ENCODE measurements at places on chromosomes 13 and 19.

DNA sequence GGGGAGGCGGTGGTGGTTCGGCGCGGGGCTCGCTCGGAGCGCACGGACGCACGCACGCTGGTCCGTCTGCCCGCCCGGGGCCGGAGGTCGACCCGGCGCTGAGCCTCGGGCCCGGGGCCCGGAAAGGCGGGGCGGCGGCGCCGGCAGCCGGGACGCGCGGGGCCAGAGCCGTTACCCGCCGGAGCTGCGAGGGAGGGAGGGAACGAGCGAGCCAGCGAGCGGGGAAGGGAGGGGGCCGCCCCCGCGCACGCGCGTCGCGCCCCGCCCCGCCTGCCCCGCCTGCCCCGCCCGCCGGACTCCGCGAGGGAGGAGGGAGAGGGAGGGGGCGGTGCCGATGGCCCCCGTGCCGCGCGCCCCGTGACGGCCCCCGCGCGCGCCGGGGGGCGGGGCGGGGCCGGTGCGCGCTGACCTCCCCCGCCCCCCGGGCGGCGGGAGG is 15.0 kb downstream of the CIC start:
- peak; percentile 53 for DNase-seq

DNA sequence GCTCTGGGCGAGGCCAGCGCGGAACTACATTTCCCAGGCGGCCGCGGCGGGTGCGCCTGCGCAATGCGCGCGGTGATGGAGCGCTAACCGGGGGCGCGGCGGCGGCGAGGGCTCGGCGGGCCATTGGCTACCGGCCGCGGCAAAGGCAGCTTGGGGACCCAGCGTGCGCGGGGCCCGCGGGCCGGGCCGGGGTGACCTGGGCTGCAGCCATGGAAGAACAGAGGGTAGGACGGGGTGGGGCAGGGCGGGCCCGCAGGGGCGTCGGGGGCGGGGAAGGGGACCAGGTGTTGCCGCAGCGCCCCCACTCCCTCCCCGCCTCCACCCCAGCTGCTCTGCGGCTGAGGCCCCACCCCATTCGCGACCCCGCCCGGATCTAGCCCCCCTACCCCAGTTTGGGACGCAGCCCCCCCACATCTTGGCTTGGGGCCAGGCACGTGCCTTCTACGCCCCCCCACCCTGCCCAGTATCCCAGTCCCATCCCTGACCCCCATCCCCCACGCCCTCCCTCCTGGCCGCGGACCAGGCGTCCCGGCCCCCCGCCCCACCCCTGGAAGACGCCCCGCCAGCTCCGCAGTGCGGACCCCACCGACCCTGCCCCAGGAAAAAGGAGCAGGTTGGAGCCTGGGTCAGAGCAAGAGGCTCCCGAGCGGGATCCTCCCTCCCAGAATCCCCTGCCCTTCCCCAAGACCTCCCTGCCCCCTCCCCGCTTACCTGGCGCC is at the start of gene FSD1:
Gene FSD1 (plus strand): TSS at position 61 of the 719 bp plus-strand sequence. CDS start 149 bp downstream, at position 210.
- no peak for DNase-seq

GRCh38 chr19:1269065-1269477 is at the start of gene CIRBP:
CIRBP (plus strand) TSS chr19:1269332; CDS start chr19:1270934, 1,602 bp downstream.
- DNase-seq: peak; percentile 98

GRCh38 chr13:36098080-36098479 is 33.1 kb downstream of the DCLK1 start:
- no peak for DNase-seq

- no peak for DNase-seq
Measured at GRCh38 chr19:47003611-47004465, 15.8 kb upstream of the NPAS1 start.

DNA sequence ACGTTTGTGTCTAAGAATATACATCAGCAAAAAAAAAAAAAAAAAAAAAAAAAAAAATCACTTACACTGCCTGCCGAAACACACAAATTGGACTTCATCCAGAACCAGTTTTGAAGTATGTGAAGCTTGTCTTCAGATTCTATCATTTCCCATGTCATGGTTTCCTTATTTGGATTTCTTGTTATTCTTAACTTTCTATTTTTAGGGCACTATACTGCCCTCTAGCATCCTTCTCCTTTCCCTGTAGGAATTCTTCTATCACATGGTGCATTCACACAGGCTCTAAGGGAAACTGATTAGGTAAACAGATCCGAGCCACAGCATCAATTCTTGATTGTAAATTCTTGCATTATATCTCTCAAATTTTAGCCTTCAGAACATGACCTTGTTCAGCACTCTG is 1507.5 kb downstream of the OLFM4 start:
- no peak for DNase-seq

DNA sequence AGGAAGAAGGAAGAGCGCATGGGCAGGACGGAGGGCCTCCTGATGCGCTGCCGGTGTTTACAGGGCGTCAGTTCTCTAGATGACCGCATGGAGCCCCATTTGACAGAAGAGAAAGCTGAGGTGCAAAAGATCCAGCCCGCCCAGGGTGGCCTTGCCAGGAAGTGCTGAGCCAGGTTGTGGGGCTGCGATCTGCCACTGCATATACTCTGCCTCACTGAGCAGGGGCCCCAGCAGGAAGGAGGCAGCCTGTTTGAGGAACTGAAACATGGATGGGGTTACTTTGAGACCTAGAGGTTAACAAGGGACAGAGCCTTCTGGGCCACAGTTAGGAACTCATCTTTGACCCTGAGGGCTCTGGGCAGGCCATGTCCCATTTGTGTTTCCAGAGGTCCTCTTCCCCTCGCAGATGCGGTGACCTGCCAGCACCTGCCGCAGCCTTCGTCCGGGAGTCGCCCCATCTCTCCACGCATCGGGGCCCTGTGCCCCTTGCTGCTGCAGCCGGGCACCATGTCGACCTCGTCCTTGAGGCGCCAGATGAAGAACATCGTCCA is 3.2 kb downstream of the EPN1 start:
- DNase-seq: no peak

- DNase-seq: no peak
Measured at GRCh38 chr19:19213426-19214158, 1.8 kb downstream of the NCAN start.

- DNase-seq: peak; percentile 59
Measured at GRCh38 chr19:17488593-17489391, 18.5 kb downstream of the SLC27A1 start.

DNA sequence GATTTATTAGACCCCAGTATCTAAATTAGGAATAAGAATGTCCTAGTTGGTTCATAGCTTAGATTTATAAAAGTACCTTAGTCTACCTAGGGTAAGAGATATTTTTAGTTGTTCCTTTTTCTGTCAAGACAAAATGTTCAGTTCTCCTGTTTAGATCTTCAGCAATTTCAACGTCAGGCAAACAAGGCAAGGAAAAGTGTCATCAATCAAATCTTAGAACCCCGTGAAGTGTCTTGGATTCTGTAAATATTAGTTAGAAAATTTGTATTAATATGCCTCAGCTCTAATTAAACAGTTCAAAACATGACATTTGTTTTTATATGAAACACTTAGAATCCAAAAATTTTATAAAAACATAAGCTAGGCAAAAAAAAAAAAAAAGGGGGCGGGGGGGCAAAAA is 296.6 kb downstream of the PCDH9 start:
- DNase-seq: no peak

GRCh38 chr19:51293571-51294210 is 17.8 kb upstream of the IGLON5 start:
- no peak for DNase-seq

- DNase-seq: no peak
Measured at GRCh38 chr13:77728265-77729125, 31.0 kb downstream of the SLAIN1 start.

- DNase-seq: peak; percentile 83
Measured at GRCh38 chr19:3275583-3276340, 51.3 kb downstream of the CELF5 start.

DNA sequence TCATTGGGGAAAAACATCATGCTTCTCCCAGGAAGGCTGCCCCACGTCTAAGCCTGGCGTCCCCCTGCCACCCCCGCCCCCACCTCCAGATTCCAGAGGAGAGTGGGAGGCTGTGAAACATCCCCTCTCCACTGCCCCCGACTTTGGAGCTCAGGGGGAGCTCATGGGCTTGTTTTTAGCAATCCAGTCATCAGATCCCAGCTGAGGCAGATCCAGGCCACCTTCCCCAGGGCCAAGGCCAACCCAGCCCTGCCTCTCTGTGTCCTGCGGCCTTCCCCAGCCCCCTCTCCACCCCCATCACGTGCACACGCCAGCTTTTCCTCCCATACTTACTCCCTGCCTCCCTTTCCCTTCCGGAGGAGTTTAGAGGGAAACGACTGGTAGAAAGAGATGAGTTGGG is 38.8 kb downstream of the SHISA2 start:
- no peak for DNase-seq

GRCh38 chr13:37029617-37030016 is 29.0 kb downstream of the EXOSC8 start:
- no peak for DNase-seq

DNA sequence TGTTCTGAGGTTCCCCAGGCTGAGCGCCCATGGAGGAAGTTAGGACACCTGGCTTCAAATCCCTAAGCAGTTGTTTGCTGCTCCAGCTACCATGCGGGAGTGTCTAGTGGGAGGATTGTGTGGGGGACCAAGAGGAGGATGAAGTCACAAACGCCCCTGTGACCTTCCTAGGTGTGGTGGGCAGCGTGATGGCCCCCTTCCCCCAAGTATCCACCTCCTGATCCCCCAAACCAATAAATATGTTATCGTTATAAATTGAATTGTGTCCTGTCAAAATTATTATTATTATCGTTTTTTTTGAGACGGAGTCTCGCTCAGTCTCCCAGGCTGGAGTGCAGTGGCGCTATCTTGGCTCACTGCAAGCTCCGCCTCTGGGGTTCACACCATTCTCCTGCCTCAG is at the start of gene SLC25A41:
Gene SLC25A41 (minus strand): TSS at position 101 of the 400 bp plus-strand sequence. CDS start 70 bp downstream, at position 31.
- no peak for DNase-seq

GRCh38 chr13:77715233-77715891 is 17.9 kb downstream of the SLAIN1 start:
- DNase-seq: no peak

GRCh38 chr13:57991041-57991440 is 359.5 kb downstream of the PCDH17 start:
- no peak for DNase-seq

DNA sequence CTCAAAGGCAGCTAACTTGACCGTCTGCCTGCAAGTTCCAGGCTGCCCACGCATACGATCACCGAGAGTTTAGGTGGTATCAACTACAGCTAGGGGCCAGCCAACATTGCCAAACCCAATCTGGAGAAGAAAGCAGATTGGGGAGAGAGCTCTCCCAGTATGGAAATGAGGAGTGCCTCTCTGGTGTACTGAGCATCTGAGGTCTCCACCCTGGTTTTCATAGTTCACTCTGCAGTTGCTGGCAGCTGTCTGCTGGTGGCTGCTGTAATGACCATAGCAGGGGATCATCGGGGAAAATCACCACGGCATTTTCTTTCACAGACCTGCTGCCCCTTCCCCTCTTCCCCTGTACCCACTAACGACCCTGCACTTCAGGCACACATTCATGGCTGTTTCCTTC is 201.7 kb downstream of the NUFIP1 start:
- no peak for DNase-seq

- no peak for DNase-seq
Measured at GRCh38 chr13:71378961-71379905, 487.8 kb downstream of the DACH1 start.

DNA sequence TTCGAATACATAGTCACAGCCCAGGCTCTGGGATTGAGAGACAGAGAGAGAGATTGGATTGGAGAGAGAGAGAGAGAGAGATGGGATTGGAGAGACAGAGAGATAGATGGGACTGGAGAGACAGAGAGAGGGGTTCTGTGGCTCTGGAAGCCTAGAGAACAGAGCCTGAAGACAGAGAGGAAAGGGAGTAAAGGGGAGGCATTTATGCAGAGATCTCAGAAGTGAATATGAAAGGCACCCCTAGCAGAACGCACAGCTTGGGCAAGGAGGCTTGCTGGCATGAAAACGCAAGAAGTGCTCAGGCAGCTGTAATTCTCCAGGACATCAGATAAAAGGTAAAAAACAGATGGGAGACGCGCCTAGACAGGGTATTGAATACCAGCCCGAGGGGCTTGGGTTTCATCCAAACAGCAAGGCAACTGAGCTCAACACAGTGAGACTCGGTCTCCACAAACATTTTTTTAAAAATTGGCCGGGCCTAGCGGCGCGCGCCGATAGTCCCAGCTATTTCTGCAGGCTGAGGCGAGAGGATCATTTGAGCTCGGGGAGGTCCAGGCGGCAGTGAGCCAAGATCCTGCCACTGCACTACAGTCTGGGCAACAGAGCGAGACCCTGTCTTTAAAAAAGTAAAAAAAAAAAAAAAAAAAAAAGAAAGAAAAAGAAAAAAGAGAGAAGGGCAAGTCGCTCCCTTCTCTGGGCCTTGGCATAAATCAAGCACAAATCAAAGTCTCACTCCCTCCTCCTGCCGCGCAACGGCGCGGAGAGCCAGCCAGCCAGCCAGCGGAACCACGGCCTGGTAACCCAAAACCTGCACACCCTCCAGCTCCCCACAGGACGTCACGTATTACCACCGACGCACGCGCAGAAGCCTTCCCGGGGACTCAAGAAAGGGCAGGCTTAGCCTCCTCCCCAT is 774 bp upstream of the PPP2R1A start:
- no peak for DNase-seq

DNA sequence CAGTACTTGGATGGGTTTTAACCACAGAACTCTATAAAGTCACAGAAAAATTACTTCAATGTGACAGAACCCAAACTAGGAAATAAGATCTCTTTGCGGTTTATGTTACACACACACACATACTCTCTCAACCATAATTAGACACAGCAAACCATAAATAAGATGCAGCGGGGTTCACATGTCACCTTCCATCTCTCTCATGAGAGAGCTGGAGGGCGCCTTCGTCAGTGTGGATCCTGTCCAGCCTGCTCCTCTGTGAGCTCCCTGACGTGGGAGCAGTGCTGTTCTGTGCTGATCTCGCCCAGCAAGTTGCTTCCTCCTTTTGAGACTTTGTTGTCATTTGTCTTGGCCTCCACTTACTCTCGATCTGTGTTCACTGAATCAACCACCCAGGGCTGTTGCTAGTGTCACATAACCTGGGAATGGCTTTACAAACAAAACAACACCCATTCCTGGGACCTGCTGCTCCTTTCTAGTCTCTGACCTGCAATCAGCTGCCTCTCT is 204.9 kb upstream of the KL start:
- DNase-seq: no peak

GRCh38 chr19:11019824-11020223 is 59.0 kb downstream of the SMARCA4 start:
- no peak for DNase-seq

DNA sequence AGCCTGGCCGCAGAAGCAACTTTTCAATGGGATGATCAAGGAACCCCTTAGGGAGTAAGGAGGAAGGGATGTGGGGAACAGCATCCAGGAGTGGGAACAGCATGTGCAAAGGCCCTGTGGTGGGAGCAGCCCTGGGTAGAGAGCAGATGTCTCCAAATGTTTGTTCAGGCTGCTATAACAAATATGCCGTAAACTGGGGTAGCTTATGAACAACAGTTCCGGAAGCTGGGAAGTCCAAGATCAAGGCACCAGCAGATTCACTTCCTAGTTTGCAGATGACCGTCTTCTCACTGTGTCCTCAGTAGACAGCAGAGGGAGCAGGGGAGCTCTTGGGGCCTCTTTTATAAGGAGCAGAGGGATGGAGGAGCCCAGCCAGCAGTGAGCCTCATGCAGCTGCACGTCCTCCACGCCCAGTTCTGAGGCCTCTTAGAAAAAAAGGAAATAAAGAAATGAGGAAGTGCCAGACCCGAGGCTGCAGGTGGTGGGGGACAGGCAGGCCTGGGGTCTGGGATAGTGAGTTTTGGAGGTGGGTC is 4.2 kb upstream of the LRRC25 start:
- no peak for DNase-seq

- no peak for DNase-seq
Measured at GRCh38 chr13:75544681-75545330, 4.8 kb upstream of the UCHL3 start.

- no peak for DNase-seq
Measured at GRCh38 chr13:40992678-40993518, 26.2 kb downstream of the ELF1 start.

All from stimulated activated CD8-positive, alpha-beta memory T cell treated with anti-CD3 and anti-CD28 coated beads, Interleukin-4, amount 100 ng/mL, for 1 hour (primary cell).